MM.1S (cell line): ENCODE measurements at places on chromosomes 16 and 17.
A peak's percentile ranks its signal among the peaks of the same experiment; 100 is the strongest.

DNA sequence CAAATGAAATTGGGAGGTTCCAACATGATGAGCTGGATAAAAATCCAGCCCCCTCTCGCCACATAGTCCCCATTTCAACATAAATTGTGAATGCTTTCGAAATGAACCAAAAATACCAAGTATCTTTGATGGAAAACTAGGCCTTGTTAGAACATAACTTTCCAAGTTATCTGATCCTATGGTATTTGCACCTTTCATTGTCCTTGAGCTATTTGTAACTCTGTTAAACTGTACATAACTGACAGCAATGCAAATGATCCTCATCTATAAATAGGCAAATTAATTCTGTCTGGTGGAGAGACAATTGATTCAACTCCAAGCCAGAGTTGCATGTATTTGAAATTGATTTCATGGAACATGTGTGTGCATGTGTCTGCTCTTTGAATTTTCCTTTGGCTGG lies 18.2 kb downstream of the CMTM4 start:
- DNase-seq: no peak

DNA sequence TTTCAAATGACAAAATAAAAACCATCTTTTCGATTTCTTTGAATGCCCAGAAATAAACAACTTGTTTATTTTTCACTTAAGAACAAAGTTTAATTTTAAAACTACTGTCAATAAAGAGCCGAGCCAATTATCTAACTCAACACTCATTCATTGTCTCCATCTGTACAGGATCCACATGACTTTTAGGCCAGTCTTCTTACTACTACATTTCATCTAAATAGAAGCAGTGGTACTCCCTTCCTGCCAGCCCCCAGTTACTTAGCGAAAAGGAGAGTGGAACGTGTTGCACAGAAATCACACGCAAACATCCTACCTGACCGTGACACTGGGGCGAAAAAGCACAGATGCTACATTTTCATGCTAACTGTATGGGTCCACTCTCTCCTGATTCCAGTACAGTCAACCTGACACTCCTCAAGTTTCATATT lies 1.2 kb downstream of the GNA13 start:
- DNase-seq: peak; percentile 23

GRCh38 chr17:66548659-66549310 lies 246.4 kb downstream of the PRKCA start:
- DNase-seq: no peak

DNA sequence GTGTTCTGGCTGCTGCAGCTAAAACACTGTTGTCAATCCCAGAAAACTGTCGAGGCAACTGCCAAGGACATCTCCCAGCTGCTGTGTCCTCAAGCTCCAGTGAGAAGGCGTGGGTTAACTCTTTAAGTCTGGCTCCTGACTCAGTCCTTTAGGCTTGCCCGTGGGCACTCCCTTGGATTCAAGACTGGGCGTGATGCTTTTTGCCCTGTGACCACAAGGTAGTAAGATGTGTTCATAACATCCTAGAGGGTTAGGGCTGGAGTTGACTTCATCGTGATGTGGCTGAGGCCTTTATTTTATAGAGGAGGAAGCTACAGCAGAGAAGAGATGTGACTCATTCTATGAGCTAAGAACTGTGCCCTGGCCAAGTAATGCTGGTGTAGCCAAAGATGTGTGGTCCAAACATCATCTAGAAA lies 50.9 kb upstream of the TEKT3 start:
- DNase-seq: no peak

- no peak for DNase-seq
Observed at GRCh38 chr17:35056013-35056412, 7.5 kb downstream of the RFFL start.
